ENCODE measurements at places on chromosomes 3 and 15.

GRCh38 chr3:112654979-112655378 lies 14.0 kb upstream of the CCDC80 start:
- no peak for DNase-seq

GRCh38 chr3:27521872-27522265 lies 37.7 kb upstream of the SLC4A7 start:
- DNase-seq = no peak

GRCh38 chr3:177337541-177338331 lies 140.5 kb upstream of the TBL1XR1 start:
- DNase-seq = no peak

GRCh38 chr15:47696351-47696750 lies 21.0 kb upstream of the SEMA6D start:
- DNase-seq = no peak

- DNase-seq = no peak
Measured at GRCh38 chr15:37020852-37021251, 79.5 kb downstream of the MEIS2 start.

- DNase-seq = no peak
Measured at GRCh38 chr3:191005790-191006189, 143.3 kb upstream of the GMNC start.

DNA sequence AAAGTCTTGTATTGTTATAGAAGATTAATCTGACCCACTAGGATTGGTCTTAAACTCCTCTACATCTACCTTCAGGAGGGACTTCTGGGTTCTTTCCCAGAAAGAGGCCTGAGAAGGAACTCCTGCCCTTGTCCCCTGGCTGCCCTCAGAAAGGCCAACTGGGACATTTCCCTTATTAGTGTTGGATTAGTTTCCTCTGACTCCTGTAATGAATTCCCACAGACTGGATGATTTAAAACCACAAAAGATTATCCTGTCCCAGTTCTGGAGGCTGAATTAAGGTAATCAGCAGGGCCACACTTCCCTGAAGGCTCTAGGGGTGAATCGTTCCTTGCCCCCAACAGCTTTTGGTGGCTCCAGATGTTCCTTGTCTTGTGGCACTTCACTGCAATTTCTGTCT lies 102.8 kb upstream of the NMNAT3 start:
- no peak for DNase-seq

DNA sequence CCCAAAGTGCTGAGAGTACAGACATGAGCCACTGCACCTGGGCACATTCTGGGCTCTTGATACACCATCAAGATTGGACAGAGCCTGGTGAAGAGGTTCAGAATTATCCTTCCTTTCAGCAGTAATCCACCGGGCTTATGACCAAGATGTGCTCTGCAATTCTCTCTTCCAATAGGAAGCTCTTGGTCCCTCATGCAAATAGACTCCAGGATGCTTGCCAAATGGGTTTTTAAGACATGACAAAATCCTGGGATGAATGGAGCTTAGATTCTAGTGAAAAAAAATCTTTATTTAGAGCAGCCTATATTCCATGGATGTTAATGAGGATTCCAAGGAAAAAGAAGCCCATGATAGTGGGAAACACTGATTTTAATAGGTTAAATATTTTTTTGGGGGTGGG lies 119.1 kb downstream of the SV2B start:
- DNase-seq = no peak

DNA sequence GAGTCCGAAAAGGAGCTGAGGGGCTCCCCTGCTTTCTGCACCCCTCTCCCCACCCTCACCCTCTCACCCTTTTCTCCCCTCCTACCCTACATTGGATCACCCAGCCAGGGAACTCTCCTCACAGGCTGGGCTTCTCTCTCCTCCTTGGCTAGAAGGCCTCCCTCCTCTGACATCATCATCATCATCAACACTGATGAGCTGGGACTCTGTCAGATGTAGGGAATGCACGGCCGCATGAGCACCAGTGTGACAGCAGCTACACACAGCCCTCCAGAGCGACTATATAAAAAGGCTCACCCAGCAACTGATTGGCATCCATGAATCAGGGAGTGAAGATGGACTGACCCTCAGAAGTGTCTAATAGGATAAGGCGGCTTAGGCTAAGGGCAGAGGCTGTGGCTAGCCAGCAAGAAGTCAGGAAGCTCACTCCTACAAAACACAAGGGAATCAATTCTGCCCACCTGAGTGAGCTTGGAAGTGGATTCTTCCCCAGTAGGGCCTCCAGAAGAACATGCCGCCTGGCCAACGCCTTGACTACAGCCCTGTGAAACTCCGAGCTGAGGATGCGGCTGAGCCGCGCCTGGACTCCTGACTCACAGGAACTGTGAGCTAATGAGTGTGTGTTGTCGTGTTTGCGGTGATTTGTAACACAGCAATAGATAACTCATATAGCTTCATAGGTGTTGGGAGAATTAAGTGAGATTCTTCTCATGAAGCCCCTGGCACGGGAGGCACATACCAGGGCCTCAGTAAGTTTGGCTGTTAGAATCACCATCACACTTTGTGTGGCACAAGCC lies 147.6 kb downstream of the FAM43A start:
- no peak for DNase-seq

Measured in renal pelvis (tissue), 12 donors.